ENCODE measurements at places on chromosomes 11 and 22.

- no peak for DNase-seq
Observed at GRCh38 chr22:49300951-49301397, 526.7 kb downstream of the BRD1 start.

DNA sequence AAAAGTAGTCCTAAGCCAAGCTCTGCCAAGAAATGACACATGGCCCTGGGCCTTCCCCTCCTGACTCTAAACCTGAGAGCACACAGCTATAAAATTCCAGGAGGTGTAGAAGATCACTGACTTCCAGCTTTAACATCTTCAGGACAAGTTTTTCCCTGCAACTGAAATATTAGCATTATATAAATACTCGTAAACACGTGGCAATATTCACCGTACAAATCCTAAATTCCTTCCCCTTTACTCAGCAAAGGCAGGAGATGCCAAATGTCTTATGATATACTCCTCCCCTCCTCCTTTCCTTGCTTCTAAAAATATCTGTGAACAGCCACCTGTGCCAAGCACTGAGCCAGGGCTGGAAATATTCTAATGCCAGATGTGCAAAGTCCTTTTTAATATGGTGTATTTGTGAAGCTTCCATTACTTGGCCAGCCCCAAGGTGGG, 194.0 kb downstream of the LARGE1 start:
- DNase-seq, result no peak

DNA sequence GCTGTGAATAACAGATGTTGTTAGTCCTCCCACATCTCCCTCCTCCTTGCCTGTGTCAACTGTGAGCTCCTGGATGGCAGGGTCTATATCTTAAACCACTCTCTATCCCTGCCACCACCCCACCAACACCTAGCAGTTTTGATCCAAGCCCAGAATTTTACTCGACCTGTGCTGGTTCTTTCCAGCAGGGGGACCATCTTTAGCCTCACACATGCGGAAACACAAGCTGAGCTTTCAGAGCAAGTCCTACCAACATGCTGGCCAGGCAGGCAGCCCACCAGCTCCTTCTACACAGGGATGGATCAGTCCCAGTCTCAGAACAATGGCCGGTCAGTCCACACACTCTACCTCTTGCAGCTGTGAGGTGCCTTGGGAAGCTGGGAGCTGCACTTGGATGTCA, 231.5 kb downstream of the NXPE2 start:
- no peak for DNase-seq

DNA sequence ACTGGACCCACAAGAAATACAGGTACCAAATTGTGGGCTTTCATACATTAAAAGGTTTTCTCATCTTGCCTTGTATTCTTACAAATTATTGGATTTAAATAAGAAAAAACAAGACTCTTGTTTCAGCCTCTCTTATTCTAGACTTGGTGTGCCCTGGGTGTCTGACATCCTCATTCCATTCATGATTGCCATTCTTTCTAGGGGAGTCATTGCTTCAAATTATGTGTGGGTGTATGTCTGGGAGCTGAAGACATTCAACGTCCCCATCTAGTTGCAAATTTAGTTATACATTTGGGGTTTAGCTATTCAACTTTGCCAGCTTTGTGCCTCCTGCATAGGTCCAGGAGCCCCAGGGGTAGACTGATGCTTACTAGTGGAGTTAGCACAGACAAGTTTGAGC, 18.1 kb downstream of the MAML2 start:
- DNase-seq, result no peak

- no peak for DNase-seq
Observed at GRCh38 chr11:66904561-66904960, 47.7 kb downstream of the LRFN4 start.

- DNase-seq, result no peak
Observed at GRCh38 chr11:124892750-124893454, 4.8 kb downstream of the ROBO4 start.

- no peak for DNase-seq
Observed at GRCh38 chr22:48754611-48755058, 1073.0 kb downstream of the BRD1 start.

GRCh38 chr22:26342745-26343410, 86.2 kb upstream of the ASPHD2 start:
- DNase-seq, result no peak

- DNase-seq, result no peak
Observed at GRCh38 chr22:30382340-30382739, 4.9 kb downstream of the RNF215 start.

DNA sequence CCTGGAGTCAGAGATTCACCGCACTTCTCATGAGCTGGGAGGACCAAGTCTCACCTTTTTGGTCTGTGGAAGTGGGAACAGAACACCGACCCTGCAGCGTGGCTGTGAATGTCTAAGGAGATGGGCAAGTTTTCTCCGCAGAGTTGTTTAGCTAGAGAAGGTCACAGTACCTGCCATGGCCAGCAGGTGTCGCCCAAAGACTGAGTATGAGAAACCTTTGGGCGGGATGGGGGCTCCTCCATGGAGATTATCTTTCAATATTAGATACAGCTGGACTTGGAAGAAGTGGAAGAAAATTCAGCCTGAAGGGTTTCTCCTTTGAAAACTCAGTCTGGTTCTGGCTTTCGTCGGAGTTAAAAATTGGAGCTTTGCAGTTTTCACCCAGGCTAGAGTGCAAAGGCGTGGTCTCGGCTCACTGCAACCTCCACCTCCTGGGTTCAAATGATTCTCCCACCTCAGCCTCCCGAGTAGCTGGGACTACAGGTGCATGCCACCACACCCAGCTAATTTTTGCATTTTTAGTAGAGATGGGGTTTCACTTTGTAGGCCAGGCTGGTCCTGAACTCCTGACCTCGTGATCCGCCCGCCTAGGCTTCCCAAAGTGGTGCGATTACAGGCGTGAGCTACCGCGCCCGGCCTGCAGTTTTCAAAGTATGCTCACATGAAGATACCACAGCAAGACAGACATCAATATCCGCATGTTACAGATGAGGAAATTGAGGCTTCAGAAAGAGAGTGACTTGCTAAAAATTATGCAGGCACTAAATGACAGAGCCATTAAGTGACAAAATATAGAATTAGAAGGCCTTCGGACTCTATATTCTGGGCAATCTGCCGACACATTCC, 10.7 kb upstream of the DSCAML1 start:
- DNase-seq, result peak; percentile 86

Measured in lung (tissue), 17 donors.